ENCODE measurements at places on chromosomes 13 and 19. TPM values are rescaled to one million over a fixed set of nuclear protein-coding genes. Genes with fewer than 3 reads are reported as not detected.

DNA sequence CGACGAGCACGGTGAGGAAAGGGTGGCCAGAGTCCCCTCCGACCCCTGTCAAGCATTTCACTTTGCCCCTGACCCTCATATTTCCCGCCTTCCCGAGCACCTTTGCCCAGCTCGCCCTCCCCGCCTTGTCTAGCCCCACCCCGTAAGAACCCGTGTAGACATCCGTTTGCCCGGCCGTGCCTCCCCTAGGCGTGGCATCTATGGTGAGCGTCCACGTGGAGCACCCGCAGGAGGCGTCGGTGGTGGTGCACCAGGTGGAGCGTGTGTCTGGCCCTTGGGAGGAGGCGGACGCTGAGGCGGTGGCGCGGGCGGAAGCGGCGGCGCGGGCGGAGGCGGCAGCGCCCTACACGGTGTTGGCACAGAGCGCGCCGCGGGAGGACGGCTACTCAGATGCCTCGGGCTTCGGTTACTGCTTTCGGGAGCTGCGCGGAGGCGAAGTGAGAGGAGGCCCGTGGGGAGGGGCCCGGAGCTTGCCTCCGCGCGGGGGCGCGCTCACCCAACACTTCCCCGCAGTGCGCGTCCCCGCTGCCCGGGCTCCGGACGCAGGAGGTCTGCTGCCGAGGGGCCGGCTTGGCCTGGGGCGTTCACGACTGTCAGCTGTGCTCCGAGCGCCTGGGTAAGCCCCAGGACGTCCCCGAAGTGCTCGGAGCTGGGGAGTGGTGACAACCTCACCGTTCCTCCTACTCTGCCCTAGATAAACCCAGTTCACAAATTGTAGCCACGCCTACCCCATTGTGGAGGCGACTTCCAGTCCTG, 4.2 kb downstream of the LTBP4 start:
- H3K4me3 ChIP-seq = peak overlapping the region; percentile 71
- H3K4me1 ChIP-seq = peaks cover 60% of the 10 kb centered on the region

DNA sequence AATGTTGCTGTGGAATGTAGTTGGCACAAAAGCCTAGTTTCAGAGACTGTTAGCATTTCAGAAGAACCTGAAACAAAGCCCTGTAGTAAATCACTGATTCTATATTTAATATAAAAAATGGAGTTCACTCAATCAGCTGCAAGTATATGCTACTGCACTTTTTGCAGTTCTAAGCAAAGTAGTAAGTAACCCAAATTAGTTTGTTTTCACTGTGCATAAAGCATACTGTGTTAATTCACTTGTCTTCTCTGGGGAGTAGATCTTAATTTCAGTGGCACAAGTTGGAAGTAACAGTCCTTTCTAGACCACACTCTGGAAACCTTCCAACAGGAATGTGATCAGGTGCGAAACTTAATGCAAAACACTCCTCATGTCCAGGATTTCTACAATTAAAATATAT, 139.3 kb downstream of the DACH1 start:
- H3K36me3 ChIP-seq = no peaks in the 10 kb centered on the region
- no peak for DNase-seq
- no peaks in the 10 kb centered on the region for H3K27me3 ChIP-seq
- no peak overlapping the region for H3K27ac ChIP-seq
- H3K4me3 ChIP-seq = no peak overlapping the region
- H3K4me1 ChIP-seq = no peaks in the 10 kb centered on the region

DNA sequence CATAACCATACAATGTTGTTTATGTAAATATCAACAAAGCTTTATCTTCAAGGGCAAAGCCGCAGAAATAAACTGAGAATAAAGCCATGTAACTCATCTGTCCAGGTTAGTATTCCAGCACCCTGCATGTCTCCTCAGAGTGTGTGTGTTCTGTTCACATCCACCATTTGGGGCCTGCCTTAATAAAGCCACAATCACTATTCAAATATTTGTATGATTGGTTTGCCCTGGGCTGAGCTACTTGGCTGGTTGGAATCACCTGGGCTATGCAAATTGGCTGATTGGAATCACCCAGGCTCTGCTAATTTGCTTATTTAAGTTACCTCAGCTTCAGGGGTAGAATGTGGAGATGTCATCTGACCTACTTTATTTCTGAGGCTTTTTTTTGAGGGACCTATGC, 42.4 kb upstream of the ZNF737 start:
- H3K27ac ChIP-seq = no peak overlapping the region
- H3K4me1 ChIP-seq = no peaks in the 10 kb centered on the region
- DNase-seq = no peak
- H3K27me3 ChIP-seq = no peaks in the 10 kb centered on the region
- no peaks in the 10 kb centered on the region for H3K36me3 ChIP-seq

DNA sequence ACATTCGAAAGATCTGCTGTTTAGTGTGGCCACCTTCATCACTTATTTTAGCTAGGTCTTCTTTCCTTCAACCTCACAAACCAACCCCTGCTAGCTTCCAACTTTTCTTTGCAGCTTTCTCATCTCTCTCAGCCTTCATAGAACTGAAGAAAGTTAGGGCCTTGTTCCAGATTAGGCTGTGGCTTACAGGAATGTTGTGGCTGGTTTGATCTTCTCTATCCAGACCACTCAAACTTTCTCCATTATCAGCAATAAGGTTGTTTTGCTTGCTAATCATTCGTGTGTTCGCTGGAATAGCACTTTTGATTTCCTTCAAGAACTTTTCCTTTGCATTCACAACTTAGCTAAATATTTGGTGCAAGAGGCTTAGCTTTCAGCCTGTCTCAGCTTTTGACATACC, 44.7 kb downstream of the CARS2 start:
- H3K36me3 ChIP-seq = peaks cover 62% of the 10 kb centered on the region
- no peak overlapping the region for H3K27ac ChIP-seq
- no peaks in the 10 kb centered on the region for H3K27me3 ChIP-seq
- no peak for DNase-seq
- no peak overlapping the region for H3K4me3 ChIP-seq

DNA sequence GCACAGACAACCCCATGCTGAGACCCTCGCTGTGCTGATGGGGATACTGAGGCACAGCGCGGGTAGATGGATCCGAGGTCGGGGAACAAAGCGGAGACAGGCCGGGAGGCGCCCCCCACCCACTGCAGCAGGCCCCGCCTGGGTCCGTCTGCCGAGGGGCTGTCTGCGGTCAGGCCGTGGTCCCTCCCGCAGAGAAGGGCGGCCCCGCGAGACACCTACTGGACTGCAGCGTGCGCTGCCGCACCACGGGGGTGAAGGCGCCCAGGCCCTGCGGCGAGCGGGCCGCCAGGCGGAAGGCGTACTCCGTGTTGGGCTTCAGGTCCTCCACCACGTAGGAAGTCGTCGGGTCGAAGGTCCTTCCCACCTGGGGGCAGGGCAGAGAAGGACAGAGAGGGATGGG, 101.9 kb downstream of the PTPRS start:
- no peak overlapping the region for H3K4me3 ChIP-seq
- peaks cover 9% of the 10 kb centered on the region for H3K36me3 ChIP-seq
- DNase-seq = no peak
- H3K27me3 ChIP-seq = no peaks in the 10 kb centered on the region

- H3K27me3 ChIP-seq = no peaks in the 10 kb centered on the region
- DNase-seq = no peak
- peaks cover 10% of the 10 kb centered on the region for H3K4me1 ChIP-seq
- no peak overlapping the region for H3K4me3 ChIP-seq
These were observed 9.5 kb upstream of the TLE5 start for GRCh38 chr19:3071768-3072167.

C1QTNF9B gene
- total RNA-seq = not detected

SHISA7 gene
- total RNA-seq = not detected

DNA sequence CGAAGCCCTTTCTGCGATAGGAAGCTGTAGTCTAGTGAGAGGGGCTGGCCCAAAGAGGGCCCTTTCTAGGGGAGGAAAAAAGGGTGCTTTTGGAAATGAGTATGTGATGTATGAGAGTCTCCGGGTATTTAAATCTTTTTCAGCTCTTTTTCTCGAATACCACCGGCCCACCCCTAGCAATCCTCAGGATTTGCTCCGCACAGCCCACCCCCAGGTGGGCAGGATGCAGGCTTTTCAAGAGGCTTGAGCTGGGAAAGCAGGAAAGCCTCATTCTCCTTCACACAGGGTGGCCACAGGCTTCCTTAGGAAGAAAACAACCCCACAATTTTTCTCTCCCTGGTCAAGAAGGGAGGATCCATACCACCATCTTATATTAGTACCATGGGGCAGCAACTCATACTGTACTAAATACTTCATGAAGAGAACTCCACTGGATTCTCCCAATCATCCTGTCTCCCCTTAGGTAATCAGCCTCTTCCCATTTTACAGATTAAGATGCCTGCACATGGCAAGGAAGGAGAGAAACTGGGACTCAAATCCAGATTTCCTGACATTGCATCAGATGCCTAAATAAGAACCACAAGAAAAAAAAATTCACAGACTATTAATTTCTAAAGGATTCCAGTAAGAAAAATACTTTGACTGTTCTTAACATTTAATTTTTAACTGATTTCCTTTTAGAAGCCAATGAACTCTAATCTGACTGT, 84.4 kb downstream of the STK24 start:
- peaks cover 83% of the 10 kb centered on the region for H3K4me1 ChIP-seq
- H3K27ac ChIP-seq = peak overlapping the region; percentile 71
- no peak for DNase-seq
- H3K36me3 ChIP-seq = peaks cover 2% of the 10 kb centered on the region
- no peaks in the 10 kb centered on the region for H3K27me3 ChIP-seq
- H3K4me3 ChIP-seq = no peak overlapping the region

ATCAY gene
- not detected for total RNA-seq

EFNB2 gene
- 36.6 TPM for total RNA-seq

- H3K27ac ChIP-seq = no peak overlapping the region
- H3K36me3 ChIP-seq = no peaks in the 10 kb centered on the region
- DNase-seq = no peak
These were observed 120.0 kb downstream of the UQCRFS1 start for GRCh38 chr19:29092712-29093552.

GRCh38 chr19:6073858-6074708, 36.2 kb downstream of the RFX2 start:
- DNase-seq = peak; percentile 71
- no peaks in the 10 kb centered on the region for H3K27me3 ChIP-seq
- H3K36me3 ChIP-seq = no peaks in the 10 kb centered on the region
- H3K4me3 ChIP-seq = no peak overlapping the region
- peaks cover 66% of the 10 kb centered on the region for H3K4me1 ChIP-seq
